Fibroblast of gingiva (primary cell): ENCODE measurements at places on chromosomes 1 and 21.

- no peak for DNase-seq
Observed at GRCh38 chr1:214186103-214186824, 94.7 kb upstream of the SMYD2 start.

DNA sequence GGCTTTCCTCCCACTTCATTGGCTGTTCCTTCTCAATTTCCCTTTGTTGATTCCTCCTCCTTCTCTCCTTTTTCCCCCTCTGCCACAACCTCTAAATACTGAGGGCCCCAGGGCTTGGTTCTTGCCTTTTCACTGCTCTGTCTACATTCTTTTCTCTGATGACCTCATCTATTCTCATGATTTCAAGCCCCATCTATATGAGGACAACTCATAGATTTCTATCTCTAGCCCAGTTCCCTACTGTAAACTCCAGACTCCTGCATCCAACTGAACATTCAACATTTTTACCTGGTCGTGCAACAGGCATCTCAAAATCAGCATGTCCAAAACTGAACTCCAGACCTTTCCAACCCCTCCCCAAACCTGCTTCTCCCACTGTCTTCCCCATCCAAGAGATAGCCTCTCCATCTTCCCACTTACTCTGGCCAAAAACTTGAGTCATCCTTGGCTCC is 11.5 kb upstream of the SLC9A1 start:
- DNase-seq: no peak

DNA sequence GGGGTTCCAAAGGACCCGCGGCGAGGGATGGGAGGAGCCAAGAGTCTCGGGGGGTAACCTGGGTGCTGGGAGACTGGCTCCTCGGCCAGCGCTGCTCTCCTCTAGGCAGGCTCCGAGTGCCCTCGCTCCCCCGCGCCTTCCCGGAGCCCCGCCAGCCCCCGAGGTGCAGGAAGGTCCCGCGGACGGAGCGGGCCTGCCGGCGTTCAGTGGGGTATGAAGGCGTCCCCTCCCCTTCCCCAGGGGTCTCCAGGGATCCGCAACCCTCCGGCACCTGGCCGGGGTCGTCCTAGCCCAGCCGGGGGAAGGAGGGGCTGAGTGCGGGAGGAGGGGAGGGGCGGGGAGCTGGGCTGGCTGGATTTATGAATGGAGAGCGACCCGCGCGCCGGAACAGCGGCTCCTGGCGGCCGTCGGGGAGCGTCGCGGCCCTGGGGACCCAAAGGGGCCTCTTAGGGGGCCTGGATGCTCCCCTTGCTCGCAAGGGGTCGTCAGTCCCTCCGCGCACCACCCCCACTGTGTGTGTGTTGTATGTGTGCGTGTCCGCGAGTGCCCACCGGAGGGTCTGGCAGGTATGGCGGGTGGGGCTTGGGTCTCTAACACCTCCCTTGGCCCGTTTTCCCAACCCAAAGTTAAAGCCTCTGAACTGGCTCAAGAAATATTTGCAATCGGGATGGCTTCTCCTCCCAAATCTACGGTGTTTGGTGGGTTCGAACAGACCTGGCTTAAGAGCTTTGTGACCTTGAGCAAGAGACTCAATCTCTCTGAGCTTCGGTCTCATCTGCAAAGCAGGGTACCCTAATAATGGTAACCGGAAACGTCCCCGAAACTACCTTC is 642 bp downstream of the HCRTR1 start:
- DNase-seq: no peak

DNA sequence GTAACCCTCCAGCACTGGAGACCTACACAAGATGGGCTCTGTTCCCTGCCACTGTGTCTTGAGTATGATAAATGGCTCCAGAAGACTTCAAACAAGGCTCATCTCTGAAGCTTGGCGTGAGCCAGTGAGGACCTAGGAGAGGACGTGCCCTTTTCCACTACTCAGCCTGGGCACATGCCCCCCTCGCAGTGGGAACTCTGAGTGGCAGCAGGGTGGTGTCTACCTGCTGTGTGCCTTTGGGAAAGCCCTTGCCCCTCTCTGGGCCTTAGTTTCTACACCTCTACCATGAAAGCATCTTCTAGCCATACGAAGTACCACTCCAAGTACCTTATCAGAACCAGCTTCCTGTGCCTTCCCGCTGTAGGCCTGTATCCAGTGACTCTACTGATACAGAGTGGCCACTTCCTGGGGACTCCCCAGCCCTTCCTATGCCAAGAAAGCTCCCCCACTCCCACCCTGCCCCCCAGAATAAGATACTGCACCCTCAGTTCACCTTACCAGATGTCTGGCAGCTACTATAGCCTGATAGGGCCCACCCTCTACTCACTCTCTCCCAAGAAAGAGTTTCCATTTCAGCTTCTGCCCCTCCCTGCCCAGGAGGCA is 3.1 kb upstream of the MOB3C start:
- DNase-seq: no peak

DNA sequence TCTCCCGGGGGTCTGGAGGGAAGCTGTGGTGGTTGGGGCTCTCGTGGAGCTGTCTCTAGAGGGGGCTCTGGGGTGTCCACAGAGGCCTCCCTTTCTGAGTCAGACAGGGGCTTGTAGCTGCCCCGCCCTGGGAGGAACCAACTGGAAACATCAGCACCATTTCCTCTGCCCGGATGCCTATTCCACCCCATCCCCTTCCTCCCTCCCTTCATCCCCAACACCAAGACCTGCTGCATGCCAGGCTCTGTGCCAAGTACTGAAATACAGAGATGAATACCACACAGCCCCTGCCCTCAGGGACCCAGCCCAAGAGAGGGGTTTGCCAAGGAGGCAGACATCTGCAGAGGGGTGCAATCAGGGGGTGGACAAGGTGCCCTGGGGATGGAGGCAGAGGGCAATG is 125.6 kb upstream of the ADAR start:
- DNase-seq: no peak

- DNase-seq: peak; percentile 31
Observed at GRCh38 chr1:223129229-223129901, 13.7 kb downstream of the TLR5 start.

- DNase-seq: no peak
Observed at GRCh38 chr1:228058949-228059633, 23.4 kb upstream of the ARF1 start.

GRCh38 chr1:95640746-95641145 is 406.7 kb downstream of the RWDD3 start:
- DNase-seq: no peak

DNA sequence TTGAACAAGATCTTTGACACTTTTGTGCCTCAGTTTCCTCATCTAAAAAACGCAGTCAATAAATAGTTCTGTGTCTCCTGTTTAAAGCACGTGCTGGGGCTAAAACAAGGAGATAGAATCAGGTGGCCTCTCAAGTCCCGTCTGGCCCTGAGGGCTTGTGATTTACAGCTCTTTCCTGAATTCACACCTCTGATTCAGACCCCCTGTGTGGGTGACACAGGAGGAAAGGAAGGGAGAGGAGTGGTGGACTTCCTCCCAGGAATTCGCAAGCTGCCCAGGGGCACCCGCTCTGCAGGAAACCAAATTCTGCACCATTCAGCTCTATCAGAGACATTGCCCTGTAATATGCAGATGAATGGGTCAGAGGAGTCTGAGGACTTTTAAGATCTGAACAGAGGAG is 5.2 kb upstream of the PRR9 start:
- DNase-seq: no peak

DNA sequence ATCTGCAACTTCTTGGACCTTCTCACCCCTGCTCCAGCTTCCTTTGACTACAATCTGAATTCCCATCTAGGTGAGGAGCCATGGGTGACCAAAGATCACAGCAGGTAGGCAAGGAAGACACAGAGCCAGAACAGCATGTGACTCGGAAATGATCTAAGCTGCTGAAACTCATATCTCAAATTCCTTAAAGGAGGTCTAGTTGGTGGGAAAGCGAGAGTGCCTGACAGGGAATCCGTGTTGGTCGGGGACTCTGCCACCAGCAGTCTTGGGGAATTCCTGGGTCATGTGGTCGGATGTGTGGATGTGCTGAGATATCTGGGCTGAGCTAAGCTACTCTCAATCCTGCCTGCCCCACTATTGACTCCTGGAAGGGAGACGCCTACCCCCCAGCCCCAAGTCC is 3.2 kb upstream of the NUAK2 start:
- DNase-seq: no peak

DNA sequence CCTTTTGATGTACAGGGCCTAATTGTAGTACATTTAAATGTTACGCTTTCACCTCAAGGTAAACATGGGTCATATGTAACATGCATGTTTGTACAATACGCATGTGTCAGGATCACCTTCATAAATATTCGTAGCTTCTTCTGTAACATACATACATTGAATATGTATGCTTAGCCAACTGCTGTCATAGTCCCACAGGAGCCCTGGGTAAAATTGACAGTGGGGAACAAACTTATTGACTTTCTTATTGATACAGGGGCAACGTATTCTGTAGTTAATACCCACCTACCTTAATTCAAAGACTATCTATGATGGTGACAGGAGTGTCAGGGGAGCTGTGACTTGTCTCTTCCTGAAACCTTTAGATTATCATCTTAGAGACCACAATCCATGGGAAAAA is 3.7 kb upstream of the REN start:
- DNase-seq: no peak

- DNase-seq: no peak
Observed at GRCh38 chr1:207059881-207060280, 6.8 kb downstream of the PFKFB2 start.

DNA sequence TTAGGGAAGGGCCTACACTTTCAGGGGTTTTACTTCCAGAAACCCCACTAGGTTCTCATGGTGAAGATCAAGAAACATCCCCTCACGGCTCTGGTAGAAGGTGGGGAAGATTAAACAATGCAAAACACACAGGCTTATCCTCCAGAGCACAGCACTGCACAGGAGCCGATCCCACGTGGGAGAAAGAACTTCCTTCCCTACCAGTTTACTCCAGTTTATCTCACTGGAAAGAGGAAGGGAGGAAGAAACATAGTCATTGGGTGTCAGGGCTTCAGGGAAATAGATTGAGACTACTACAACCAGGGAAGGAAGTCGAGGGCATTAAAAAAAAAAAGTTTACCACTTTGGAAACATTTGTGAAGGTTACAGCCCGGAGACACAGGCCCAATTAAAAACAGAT is 164.4 kb downstream of the NTPCR start:
- no peak for DNase-seq

DNA sequence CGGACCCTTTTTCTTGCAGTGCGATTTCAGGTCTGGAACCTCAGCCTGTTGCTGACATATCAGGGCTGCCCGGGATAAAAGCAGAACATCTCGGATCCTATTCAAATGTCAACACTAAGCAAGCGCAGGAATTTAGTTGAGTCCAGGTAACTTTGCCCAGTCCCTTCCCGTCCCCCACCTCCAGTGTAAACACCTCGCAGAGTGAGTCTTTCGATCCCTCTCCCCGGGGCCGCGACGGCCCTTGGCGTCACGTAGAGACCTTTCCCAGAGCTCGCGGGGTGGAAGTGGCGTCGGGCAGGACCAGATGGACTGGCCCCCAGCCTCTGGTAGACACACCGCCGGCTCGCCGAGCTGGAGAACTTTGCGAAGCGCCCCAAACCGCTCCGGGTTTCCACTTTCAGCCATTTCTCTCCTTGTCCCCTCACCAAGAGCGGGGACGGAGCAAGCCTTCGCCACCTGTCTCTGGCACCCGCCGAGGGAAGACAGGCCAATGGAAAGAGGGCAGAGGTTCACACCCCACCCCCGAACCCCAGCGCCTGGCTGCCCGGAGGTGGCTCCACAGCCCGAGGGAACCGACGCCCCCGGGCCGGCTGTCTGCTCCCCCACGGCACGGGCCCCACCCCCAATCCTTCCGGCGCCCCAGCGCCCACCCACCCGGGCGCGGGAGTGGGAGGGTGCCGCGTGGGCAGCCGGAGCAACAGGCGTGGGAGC is 570 bp downstream of the KCND3 start:
- DNase-seq: no peak
